ENCODE measurements at places on chromosomes 7 and 10.

DNA sequence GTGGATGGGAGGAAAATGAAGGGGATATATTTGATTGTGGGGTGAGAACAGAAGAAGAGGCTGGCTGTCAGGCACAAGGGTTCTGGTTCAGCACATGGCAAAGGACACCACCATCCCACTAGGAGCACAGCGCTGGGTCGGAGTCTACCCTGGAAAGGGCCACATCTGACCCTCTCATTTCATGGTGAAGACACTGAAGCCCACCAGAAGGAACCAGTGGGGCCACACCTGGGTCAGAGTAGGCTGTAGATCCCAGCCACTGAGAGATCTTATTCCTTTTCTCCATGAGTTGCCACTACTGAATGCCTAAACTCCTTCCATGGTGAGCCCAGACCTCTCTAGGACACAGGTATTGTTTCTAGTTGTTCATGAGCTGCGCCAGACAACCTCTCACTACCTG is 25.8 kb downstream of the SFTPD start:
- DNase-seq = no peak

DNA sequence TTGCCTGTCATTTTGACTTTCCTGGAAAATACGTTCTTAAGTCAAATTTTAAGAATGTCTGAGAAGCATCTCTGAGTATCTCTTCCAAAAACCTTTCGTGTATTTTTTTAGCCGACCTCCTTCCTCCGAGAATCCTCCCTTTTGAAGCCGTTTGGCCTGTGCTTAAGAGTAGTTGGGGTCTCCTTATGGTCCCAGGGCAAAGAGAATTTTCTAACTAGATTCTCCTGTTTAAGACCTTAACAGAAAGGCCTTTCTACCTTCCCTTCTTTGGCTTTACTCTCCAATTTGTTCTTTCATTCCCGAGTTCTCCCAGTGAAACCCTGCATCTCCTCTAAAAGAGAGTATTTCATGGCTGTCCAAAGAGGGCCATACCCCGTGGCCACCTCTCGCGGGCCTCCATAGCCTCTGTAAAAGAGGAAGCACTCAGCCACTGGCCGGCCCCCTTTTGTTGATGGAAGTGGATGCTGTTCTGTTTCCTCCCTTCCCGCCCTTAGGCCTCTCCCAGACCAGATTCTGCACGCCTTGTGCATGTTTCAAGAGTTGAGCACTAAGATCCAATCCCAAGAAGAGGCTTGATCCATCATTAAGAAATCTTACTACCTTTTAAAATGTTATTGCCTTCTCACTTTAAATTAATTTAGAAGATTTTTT is 6.6 kb upstream of the FEZF1 start:
- DNase-seq = no peak

DNA sequence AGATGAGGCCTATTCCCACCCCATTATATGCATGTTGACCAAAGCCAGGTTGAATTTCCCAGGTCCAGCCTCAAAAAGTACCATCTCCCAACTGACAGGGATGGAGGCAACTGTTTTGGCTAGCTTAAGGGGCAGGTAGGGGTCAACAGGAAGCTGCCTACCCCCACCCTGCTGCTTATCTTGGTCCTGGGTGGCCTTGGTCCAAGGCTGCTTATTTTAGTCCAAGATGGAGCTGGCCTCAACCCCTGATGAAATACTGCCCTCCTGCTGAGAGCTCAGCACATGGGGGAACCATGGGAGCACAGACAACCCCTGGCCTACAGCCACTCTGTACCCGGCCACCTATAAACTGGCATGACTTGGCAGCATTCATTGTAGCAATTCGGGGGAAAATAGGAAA is 23.1 kb downstream of the MYO1G start:
- DNase-seq = no peak

DNA sequence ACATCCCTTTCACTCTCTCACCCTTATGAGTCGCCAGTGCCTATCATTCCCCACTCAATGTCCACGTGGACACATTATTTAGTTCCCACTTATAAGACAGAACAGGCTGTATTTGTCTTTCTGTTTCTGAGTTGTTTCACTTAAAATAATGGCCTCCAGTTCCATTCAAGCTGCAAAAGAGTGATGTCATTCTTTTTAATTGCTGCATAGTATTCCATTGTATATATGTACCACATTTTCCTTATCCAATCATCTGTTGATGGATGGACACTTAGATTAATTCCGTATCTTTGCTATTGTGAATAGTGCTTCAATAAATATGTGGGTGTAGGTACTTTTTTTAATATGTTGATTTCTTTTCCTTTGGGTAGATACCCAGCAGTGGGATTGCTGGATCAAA is 79.1 kb downstream of the ZNF365 start:
- DNase-seq = no peak

DNA sequence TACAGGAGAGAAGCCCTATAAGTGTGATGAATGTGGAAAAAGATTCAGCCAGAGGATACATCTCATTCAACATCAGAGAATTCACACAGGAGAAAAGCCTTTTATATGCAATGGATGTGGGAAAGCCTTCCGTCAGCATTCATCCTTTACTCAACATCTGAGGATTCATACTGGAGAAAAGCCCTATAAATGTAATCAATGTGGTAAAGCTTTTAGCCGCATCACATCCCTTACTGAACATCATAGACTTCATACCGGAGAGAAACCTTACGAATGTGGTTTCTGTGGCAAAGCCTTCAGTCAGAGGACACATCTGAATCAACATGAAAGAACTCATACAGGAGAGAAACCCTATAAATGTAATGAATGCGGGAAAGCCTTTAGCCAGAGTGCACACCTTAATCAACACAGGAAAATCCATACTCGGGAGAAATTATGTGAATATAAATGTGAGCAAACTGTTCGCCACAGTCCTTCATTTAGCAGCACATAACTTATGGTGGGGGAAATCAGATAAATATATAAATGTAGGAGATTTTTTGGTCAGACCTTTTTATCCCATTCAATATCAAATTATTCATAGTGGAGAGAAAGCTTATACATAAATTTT is 12.1 kb upstream of the MRPS17 start:
- no peak for DNase-seq

GRCh38 chr10:73168465-73168803 is 515 bp downstream of the FAM149B1 start:
- DNase-seq = peak; percentile 39

DNA sequence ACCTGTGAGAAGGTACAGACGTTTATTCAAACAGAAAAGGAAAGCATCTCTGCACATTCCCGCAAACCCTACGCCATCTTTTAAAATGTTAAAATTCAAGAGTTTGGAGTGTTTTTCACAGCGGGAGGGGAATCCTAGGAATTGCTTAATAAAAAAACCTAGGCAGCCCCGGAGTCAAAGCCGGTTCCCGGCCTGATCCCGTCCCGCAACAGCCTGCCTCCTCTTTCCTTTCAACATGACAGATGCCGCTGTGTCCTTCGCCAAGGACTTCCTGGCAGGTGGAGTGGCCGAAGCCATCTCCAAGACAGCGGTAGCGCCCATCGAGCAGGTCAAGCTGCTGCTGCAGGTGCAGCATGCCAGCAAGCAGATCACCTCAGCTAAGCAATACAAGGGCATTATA is 123.0 kb upstream of the VSTM2A start:
- no peak for DNase-seq

GRCh38 chr10:63801166-63801565 is 280.0 kb downstream of the REEP3 start:
- no peak for DNase-seq

- no peak for DNase-seq
Measured at GRCh38 chr10:128046953-128047290, 79.3 kb downstream of the MKI67 start.

- DNase-seq = peak; percentile 31
Measured at GRCh38 chr10:96043893-96044715, 721 bp downstream of the CCNJ start.

- no peak for DNase-seq
Measured at GRCh38 chr10:71321386-71321785, 2.3 kb downstream of the SLC29A3 start.

DNA sequence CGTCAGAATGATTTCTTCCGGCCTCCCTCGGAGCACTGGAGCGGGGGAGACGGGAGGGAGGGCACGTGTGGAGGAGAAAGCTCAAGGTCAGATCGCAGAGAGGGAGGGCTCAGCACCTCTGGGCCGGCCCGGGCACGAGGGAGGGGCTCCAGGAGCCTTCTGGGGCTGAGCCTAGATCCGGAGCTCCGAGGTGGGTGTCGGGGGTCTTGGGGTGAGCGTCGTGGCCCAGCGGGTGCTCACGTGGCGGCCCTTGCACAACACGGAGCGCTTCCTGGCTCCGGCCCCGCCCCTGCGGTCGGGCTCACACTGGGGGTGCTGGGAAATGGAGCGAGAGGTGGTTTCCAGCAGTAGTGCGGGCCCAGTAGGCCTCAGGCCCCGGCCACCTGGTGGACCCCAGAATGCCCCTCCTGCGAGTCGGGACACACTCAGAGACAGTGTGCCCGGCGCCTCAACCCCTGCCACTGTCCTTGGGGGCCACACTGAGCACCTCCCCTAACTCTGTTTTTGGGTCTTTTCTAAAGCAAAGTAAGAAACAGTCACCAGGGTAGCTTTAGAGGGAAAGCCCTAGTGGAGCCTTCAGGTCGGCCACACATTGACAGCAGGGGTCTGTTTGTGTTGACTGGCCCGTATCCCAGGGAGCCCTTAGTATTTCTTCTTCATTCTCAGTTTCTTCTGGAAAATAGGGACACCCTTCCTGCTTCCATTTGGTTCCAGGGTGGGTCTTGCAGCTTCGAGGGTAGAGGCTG is 798 bp downstream of the PPIF start:
- no peak for DNase-seq

DNA sequence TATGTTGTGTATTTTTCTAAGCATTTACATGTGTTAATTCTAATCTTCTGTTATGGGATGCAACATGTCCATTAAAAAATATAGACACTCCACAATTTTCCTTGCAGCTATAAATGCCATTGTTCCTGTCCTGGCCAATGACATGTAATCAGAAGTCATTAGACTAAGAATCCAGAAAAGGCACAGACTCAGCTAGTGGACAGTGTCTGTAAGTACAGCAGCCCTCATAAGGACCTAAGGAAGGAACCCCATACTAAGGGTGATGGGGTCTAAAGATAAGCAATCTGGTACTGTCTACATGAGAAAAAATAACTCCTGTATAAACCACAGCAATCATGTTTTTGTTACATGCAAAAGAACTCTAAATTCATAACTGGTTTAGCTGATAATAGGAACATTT is 115.9 kb downstream of the GPR85 start:
- DNase-seq = no peak

- no peak for DNase-seq
Measured at GRCh38 chr7:69374044-69374425, 224.2 kb upstream of the AUTS2 start.

DNA sequence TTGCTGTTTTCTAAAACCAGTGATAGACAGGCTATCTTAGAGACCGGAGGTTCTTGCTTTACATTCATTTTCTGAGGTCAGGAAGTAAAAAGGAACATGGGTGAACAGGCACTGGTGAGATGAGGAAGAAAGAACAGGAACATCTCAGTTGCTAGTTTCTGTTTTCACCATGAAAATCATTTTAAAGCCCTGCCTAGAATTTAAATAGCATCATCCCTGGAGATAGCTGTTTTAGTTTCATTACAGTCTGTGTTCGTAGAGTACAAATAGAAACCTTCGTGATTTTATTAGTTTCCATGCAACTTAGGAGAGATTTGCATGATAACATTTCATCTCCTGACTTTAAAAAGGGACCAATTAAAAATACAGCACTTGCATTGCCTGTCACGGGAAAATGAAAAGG is 14.7 kb downstream of the KCNMA1 start:
- DNase-seq = no peak

DNA sequence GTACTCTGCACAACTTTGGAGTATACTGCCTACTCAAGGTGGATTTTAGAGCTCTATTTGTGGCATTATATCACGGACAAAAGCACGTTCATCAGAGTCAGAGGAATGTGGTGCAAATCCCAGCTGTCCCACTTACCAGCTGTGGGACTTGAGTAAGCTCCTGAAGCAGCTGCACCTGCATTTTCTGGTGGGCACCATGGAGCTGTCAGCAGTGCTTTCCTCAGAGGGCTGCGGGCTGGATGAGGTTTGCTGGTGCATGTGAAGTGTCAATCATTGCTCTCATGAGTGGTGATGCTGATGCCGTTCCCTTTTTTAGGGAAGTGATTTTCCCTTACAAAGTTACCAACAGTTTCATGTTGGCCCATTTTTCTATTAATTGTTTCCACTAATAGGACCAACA is 53.4 kb downstream of the EGFR start:
- DNase-seq = no peak

DNA sequence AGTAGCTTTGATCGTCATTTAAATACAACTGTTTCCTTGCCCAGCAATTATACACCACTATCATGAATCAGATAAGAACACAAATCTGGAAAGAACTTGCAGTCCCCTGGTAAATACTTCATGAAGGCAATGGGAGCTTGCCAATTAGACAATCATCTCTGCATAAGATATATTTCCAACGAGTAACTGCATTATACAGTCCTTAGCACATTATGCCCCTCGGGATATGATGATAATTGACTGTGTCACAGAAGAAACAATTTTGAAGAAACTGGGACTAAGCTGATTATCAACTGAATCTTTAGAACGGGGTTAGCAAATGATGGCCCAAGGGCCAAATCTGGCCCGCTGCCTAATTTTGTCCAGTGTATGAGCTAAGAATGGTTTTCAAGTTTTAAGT is 155.7 kb downstream of the TRIL start:
- no peak for DNase-seq

Measured in right renal cortex interstitium (tissue), 3 donors.